ENCODE measurements at places on chromosomes 12 and 14.

- DNase-seq, result no peak
These were observed 11.4 kb upstream of the NCOR2 start for GRCh38 chr12:124578854-124579253.

- no peak for DNase-seq
These were observed 48.6 kb downstream of the KICS2 start for GRCh38 chr12:64173456-64173855.

GRCh38 chr14:20381341-20381740, 32.0 kb downstream of the TEP1 start:
- no peak for DNase-seq

DNA sequence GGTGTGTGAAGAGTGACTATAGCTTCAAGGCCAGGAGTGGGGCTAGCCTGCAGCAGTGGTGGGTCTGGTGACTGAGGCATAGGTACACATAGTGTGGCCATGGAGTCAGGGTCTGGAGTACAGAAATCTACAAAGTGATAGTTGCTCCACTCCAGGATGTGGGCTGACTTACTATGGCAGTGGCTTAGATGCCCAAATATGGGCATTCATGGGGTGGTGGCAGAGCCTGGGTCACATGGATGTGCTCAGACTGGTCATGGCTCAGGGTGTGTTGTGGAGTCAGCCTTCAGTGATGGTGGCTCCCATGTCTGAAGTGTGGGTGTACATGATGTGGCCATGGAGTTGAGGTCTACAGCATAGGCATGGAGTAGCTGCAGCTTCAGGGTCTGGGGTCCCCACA, 27.3 kb downstream of the CLEC6A start:
- no peak for DNase-seq

DNA sequence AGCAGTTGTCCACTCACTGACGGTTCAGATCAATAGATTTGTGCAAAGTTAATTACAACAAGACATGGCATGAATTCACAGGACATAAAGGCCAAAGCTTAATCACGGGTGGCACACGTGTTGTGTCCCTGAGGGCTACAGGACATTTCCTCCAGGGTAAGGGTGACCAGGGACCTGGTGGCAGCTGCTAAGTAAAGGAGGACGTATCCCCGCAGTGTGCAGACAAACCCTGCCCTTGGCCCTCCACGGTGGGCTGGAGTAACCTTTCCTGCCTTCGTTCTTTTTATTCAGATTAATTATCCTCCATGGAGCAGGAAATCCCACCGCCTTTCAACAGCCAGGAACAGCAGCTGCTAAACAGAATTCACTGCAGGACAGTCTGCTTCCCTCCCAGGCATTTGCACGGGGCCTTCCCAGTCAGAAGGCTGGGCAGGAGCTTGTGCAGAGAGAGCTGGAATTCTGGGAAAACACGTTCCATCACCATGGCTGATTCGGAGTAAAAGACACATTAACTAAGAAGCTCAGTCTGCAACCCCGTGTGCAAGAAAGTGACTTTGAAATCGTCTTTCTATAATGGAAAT, 289.9 kb upstream of the SFSWAP start:
- no peak for DNase-seq

- no peak for DNase-seq
These were observed 20.4 kb downstream of the PIGH start for GRCh38 chr14:67579636-67580035.

DNA sequence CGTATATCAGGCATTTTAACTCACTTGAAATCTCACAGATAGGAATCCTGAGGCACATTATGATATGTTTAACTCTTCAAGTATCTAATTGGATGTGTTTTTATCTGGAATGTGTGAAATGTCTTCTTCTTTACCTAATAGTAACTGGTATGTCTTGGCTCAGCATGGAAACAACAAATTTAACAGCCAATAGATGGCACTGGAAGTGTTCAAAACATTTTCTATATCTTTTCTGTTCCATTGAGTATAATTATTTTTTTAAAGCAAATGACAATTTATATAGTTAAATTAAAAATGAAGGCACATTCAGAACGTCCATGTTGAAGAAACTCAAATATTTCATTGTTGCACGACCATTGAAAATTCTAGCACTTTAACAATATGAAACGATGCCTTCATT, 164.6 kb upstream of the SLC16A7 start:
- no peak for DNase-seq

GRCh38 chr12:15931590-15932053, 20.5 kb downstream of the DERA start:
- DNase-seq, result no peak

DNA sequence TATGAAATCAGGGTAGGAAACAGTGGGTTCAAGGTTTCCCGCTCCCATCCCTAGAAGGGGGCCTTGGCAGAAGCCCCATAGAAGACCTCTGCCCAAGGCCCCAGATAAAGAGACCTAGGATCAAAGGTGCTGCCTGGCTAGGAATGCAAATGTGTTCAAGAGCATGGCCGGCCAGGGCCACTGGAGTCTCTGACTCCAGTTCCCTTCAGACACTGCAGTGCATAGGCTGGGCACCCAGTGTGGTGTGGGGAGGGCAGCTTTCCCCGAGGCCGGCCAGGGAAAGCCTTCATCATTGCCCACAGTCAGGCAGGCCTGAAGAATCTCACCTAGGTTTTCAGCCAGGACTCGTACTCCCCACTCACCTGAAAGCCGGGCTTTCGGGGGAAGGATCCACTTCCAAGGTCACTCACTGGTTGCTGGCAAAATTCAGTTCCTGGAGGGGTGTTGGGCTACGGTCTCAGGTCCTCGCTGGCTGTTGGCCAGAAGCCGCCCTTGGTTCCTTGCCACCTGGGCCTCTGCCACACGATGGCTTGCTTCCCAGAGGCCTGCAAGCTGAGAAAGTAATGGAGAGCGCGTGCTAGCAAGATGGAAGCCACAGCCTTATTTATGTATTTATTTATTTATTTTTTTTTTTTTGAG, 9.7 kb upstream of the PEBP1 start:
- no peak for DNase-seq

DNA sequence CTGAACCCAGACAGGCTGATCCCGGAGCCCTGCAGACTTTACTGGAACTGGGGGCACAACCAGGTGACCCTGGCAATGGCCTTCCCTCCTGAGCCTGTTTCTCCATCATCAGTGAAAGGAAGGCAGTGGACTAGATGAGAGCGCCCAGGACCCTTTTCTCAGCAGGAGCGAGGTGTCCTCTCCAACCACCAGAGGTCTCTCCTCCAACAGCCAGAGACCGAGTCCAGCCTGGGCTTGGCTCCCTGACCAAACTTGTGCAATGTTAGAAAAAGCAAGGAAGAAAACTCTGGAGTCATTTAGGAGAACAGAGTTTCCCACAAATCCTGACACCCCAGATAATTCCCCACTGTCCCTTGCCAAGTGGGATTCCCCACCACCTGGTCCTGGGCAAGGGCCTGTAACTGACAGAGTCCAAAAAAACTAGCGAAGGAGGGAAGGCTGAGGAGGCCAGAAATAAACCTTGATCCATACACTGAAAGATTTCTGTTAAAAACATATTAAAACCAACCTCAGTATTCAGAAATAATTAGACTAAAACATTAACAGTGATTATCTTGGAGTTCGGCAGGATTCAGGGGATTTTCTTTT, 9.0 kb downstream of the RPS6KL1 start:
- no peak for DNase-seq

DNA sequence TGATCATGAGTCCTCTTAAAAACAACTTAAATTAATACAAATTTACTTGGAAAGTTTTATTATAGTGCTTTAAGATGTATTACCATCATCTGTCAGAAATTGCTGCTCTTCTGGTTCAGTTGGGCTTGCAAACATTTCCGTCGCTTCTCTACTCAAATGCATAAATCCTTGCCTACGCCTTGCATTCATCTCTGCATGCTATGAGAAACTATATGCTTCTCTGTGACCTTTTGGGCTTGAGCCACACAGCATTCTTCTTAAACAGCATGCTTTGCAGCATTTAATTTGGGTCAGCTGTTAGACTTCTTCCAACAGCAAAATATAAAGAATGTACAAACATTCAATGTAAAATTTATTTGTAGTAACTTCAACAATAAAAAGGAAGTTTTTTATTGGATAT, 305.7 kb upstream of the FLRT2 start:
- DNase-seq, result no peak

- no peak for DNase-seq
These were observed 68.9 kb downstream of the DDX51 start for GRCh38 chr12:132075026-132075713.

DNA sequence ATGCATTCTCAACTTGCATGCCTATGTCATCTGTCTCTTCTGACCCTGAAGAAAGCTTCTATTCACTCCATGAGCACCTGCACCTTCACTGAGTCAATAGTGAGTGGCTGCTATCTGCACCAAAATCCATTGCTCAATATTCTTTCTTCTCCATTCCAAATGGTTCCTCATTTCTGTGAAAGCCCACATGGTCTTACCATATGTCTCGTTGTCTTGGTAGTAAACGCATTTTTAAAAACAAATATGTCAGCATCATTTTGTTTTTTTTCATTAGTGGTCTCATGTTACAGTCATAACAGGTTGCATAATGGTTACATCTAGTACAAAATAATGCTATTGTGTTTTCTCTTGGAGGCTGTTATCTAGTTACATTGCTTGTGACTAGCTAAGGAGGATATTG, 106.9 kb upstream of the CPM start:
- DNase-seq, result no peak
